Lung microvascular endothelial cell (primary cell): ENCODE measurements at places on chromosomes 5 and 9.

- DNase-seq = no peak
Observed at GRCh38 chr5:158920736-158921135, 179.0 kb downstream of the EBF1 start.

GRCh38 chr5:1020452-1020961, 11.9 kb downstream of the NKD2 start:
- no peak for DNase-seq

- DNase-seq = peak; percentile 85
Observed at GRCh38 chr5:147507480-147508126, 2.3 kb downstream of the DPYSL3 start.

DNA sequence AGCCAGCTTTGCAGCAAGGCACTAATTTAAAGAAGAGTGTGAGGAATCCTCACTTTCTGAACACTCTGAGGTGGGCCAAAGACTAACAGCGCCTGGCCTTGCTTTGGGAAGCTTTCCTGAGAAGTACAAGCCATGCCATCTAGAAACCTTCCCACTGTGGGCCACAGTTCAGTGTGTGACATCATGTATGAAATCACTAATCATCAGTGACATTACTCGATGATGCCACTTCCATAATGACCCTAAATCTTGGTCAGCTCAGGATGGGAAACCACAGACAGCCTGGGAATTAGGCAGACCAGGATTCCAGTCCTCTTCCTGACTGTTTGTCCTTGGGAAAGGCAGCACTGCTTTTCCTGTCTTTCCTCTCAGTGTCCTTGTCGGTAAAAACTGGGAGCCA, 54.2 kb upstream of the HSPA9 start:
- no peak for DNase-seq

GRCh38 chr5:89181546-89181945, 298.6 kb upstream of the MEF2C start:
- DNase-seq = no peak

GRCh38 chr9:137097761-137098462, 11.1 kb downstream of the MAN1B1 start:
- DNase-seq = no peak

DNA sequence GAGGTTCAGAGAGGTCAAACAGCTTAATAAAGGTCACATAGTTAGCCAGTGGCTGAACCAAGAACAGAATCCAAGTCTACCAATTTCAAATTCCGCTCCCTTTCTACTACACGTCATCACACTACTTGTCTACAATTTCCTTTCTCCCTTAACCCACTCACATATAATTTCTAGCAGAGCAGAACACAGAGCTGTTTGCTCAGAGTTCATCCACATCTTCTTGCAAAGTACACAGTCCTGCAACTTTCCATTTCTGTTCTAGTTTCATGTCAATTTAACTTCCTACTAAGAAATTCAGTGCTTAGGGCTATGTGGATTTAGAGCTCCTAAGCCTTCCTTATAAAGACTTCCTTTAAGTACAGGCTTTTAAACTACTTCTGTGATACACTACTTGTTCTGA, 61.3 kb downstream of the MEGF9 start:
- no peak for DNase-seq

DNA sequence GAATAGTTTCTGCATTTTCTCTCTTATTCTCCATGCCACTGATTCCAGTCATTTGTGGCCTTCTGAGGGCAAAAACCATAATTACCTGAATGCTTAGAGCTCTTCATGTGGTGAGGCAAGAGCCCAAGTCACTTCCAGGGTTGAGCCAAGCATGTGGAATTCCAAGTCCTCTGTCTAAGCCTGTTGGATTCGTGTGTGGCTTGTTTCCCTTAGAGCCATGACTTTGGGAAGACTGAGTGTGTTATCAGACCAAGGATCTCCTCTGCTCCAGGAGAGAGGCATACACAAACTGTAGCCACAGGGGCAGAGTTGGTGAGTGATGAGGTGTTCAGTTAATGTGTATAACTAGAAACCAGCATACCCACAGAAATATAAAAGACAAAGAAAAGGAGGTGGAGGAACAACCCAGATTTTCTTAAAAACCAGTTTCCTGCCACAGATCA, 27.1 kb downstream of the SLC22A5 start:
- DNase-seq = no peak

DNA sequence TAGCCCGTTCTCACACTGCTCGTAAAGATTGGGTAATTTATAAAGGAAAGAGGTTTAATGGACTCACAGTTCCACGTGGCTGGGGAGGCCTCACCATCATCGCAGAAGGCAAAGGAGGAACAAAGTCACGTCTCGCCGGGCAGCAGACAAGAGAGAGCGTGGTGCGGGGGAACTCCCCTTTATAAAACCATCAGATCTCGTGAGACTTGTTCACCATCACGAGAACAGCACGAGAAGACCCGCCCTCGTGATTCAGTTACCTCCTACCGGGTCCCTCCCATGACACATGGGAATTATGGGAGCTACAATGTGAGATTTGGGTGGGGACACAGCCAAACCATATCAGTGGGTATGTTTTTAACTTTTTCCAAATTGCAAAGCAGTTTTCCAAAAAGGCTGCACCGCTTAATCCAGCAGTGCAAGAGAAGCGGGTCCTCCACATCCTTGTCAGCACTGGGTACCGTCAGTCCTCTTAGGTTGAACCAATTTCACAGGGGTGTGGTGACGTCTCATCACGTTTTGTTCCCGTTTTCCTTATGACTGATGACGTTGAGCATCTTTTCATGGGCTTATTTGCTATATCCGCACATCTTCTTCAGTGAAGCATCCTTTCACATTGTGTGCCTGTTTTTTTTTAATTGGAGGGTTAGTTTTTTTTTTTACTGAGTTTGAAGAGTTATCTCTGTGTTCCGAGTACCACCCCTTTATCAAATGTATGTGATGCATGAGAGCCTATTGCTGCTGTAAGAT, 8.0 kb upstream of the FCN2 start:
- no peak for DNase-seq

- DNase-seq = no peak
Observed at GRCh38 chr5:20335978-20336377, 348.0 kb upstream of the CDH18 start.

GRCh38 chr9:132370592-132370991, 15.8 kb upstream of the SETX start:
- DNase-seq = no peak

DNA sequence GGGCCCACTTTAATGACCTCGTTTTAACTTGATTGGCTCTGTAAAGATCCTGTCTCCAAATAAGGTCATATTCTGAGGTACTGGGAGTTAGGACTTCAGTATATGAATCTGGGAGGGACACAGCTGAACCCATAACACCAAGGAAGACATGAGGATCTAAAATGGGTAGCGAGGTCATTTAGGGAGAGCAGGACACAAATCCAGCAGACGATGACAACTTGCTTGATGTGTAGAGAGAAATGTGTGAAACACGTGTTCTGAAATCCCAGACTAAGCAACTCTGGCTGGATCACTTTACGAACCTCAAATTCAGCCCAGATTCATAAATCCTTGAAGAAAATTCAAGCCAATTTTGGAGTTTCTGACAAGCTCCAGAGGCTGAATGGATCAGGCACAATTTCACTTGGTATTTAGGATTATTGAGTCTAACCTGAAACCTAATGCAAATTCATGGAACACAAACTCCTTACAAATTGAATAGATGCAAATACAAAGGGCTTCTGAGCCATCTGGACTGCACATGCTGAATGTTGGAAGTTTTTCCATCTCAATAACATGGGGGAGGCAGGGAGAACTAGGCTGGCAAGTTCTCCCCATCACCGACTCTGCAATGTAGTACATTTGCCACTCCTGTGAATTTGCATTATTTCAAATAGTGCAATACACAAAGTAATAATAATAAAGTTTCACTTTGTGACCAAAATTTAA, 74.0 kb upstream of the SLC30A5 start:
- DNase-seq = no peak

GRCh38 chr9:81390792-81391456, 298.4 kb downstream of the TLE1 start:
- DNase-seq = no peak

DNA sequence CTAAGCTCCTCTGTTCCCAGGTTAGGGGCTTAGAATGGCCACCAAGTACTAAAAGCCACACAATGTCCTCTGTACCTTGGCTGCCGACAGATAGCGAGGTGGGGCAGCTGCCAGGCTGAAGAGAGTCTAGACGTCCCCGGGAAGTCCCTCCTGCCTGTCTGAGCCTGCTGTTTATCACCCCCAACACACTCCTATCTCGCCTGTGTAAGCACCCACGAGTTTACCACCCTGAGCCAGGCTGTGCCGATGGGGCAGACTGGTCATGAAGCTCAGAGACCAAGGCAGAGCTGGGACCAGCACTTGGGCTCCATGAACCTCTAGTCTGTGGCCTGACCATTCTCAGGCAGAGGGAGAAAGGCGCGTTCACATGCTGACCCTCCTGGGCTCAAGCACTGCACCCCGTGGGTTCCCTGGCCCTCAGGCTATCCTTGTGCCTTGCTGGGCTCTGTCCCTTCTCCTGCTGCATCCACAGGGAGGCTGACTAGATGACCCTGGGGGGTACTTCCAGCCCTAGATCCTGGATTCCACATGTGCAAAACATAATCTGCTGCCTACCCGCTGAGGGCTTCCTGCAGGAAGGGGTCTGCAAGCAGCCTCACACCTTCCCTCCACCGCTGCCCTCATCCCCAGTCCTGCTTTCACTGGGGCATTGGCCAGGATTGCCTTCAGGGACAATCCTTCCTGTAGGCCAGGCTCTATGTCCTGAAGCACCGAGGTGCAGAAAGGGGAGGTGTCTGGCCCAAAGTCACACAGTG, 18.6 kb upstream of the SLC25A51 start:
- no peak for DNase-seq

GRCh38 chr5:11491404-11492075, 412.7 kb downstream of the CTNND2 start:
- DNase-seq = no peak

DNA sequence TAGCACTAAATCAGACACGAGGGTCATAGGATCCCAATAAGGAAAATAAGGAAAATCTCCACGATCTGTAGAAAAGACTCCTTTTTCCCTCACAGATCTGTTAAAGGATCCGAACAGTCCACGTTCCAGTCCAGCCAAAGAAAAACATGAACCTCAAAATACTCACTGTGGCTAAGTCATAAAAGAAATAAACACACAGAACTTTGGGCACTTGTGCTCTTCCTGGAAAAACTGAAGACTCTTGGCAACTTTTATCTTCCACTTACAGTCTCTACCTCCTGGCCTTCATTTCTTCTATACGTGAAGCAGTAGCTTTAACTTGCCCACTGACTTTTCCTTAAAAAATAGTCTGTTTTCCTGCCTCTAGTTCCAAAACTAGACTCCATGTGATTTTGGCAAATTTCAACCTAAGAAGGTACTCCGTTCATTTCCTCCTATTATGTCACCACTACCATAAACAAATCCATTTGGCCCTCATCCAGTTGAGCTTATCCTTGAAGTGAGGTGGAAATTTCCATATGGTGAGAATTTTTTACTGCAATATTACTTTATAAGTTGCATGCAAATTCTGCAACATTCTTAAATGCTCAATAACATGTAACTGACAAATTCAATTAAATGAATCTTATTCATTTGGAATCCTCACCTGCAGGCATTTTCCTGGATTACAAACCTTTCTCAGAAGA, 5.3 kb upstream of the LHFPL2 start:
- peak; percentile 69 for DNase-seq

DNA sequence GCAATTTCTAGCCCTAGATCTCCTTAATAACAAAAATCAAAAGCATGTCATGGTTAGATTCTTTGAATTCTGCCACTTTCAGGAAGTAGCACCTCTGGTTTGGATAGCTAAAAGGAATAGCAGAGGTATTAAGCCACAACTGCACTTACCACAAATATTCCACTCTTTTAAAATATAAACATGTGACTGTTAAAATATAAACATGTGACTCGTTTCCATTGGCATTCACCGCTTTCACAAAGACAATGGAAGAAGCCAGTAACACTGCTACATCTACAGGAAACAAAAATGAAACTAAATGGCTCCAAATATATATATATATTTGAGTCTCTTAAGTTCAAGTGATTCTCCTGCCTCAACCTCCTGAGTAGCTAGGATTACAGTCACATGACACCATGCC, 222.9 kb downstream of the ARL15 start:
- peak; percentile 87 for DNase-seq

DNA sequence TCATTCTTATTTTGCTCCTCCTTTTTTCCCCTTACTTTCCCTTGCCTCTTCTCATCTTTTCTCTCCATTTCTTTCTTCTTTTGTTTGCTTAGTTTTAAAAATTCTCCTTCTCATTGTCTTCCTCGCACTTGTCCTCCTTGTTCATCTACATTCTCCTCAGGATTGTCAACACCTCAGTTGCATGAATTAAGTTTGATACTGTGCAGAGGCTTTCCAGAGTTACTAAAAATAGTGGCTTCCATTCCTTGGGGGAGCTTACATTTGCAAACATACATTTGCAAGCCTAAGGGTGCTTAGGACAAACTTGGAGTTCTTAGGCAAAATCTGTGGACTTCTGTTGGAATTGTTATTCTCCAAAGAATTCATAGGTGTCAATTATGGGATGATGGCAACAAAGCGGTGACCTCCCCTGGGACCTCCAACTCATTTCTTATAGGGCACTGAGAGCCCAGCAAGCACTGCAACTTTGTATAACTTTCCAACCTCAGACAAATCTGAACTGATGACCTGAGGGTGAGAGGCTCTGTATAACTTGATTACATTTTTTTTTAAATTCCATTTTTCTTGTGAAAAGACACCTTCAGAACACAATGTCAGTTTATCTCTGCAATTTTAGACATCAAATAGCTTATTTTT, 371.4 kb downstream of the TMEM38B start:
- DNase-seq = no peak

GRCh38 chr5:54646356-54647101, 129.0 kb downstream of the SNX18 start:
- DNase-seq = peak; percentile 18

GRCh38 chr9:129341987-129342348, 163.9 kb upstream of the IER5L start:
- no peak for DNase-seq

GRCh38 chr9:95206143-95206542, 111.4 kb downstream of the FANCC start:
- DNase-seq = no peak

- DNase-seq = peak; percentile 84
Observed at GRCh38 chr9:16704116-16705110, 166.1 kb downstream of the BNC2 start.

GRCh38 chr9:124950050-124950718, 9.3 kb upstream of the GOLGA1 start:
- DNase-seq = no peak

DNA sequence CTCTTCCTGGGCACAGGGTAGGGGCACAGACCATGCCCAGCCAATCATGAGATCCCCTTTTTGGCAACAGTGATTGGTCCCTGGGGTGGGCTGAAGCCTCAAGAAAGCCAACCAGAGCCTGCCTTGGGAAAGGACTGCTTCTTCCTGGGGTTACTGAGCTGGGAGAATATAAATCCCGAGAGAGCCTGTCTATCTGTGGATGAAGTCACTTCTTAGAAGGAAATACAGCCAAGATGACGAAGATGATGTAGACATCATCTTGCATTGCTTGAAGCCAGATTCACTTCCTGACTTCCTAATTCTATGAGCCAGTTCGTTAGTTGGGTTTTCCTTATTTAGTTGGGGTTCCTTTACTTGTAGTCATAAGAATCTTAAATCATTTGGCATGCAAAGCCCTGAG, 50.1 kb upstream of the PWWP2A start:
- DNase-seq = peak; percentile 95
